Kasumi-1 (cell line): ENCODE measurements at places on chromosomes 11 and 22.

GRCh38 chr11:9315078-9315688, 790 bp upstream of the TMEM41B start:
- DNase-seq, result no peak

DNA sequence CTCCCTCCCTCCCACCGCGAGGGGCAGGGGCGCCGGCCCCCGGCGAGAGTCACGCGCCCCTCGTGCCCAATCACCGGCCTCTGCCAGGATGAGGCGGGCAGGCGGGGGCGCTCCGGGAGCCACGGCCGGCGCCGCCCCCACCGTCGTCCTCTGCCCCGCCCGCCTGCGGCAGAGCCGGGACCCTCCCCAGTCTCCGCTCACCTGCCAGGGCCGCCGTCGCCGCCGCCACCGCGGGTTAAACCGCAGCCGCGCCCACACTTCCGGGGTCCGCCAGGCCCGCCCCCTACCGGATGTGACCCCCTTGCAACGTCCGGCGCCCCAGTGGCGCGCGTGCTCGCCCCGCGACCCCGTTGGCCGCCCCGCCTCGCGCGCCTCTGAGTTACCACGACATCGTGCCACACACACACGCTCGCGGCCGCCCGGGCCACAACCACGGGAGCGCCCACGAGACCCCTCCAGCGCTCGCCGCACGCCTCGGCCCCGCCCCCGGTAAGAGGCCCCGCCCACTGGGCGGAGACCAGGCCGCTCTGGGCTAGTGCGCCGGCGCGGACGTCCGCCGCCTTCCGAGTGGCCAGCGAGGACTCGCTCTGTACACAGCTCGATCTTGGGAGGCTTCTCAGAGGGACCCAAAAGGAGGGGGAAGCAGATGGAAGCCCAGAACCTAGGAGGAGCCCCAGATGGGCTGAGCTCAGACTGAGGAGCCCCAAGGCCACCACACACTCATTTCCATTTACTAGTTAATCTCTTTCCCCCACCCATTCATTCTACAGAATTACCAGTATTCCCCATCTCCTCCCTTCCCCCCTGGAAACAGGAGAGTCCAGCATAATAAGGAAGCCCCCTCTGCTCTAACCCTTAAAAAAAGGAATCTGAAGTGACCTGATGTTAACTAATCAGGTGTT, at the start of gene VPS37C:
Gene VPS37C, minus strand, starts transcription at position 237 of the 902 bp plus-strand sequence. CDS start 22,597 bp downstream, outside the sequence.
- DNase-seq, result peak; percentile 68

DNA sequence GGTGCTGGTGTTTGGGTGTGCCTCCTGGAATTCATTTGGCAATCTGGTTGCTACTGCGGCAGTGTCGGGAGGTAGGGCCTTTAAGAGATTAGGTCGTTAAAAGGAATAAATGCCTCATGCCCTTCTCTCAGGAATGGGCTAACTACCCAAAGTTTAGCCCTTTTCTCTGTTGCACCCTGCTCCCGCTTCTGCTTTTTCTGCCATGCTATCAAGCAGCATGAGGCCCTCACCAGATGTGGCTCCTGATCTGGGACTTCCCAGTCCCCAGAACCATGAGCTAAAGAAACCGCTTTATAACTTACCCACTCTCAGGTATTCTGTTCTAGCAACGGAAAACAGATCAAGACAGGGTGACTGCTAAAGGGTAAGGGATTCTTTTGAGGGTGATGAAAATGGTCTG, 6.3 kb downstream of the EIF3D start:
- no peak for DNase-seq

DNA sequence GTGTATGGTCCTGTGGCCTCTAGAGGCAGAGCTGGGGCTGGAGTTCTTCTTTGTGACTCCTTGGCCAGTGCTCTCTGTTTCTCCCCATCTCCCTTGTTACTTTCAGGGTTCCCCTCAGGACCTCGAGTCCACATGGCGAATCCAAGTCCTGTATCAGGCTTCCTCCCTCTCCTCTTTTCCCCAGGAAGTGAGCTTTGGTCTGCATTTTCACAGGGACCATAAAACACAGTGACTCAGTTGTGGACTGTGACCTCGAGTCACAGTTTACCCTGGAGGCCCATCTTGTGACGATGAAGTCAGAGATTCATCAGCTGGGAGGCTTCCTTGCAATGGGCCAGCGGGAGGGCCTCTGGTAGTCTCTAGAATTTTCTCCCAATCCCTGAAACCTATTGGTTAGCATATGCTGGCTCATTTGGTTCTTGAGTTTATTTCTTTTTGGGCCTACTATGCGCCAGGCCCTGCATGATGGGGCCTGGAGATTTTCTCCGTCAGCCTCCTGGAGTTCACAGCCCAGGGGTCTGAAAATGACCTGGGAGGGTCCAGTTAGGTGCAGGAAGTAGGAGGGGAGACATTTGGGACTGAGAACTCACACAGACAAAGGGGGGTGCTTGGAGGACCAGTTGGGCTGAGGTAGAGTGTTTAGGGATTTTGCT, 100.8 kb downstream of the KIAA1671 start:
- DNase-seq, result no peak

- DNase-seq, result no peak
Observed at GRCh38 chr22:32744176-32744959, 57.1 kb upstream of the TIMP3 start.

GRCh38 chr11:61764606-61765260, 12.3 kb downstream of the MYRF start:
- DNase-seq, result no peak

- DNase-seq, result no peak
Observed at GRCh38 chr11:79374727-79375126, 66.1 kb downstream of the TENM4 start.

DNA sequence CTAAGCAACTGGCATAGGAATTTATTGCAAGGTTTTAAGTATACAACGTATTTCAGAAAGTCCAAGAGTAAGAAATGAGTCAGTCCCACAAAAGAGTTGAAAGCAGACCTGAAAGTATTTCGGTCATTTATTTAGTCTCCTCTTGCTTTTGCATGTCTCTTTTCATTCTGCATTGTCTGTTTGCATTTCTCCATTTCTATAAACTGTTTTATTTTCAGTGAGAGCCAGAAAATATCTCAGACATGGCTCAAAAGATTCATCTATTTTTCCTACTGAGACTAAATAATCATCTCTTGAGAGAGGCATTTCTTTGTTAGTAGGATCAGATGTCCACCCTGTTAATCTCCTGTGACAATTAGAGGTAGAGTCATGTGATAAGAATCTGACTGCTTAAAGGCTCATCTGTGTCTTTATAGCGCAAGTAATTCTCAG, 219.1 kb upstream of the CCDC179 start:
- no peak for DNase-seq

GRCh38 chr22:25629613-25630012, 65.1 kb downstream of the GRK3 start:
- no peak for DNase-seq

GRCh38 chr11:47552056-47552565, 821 bp downstream of the CELF1 start:
- peak; percentile 31 for DNase-seq

DNA sequence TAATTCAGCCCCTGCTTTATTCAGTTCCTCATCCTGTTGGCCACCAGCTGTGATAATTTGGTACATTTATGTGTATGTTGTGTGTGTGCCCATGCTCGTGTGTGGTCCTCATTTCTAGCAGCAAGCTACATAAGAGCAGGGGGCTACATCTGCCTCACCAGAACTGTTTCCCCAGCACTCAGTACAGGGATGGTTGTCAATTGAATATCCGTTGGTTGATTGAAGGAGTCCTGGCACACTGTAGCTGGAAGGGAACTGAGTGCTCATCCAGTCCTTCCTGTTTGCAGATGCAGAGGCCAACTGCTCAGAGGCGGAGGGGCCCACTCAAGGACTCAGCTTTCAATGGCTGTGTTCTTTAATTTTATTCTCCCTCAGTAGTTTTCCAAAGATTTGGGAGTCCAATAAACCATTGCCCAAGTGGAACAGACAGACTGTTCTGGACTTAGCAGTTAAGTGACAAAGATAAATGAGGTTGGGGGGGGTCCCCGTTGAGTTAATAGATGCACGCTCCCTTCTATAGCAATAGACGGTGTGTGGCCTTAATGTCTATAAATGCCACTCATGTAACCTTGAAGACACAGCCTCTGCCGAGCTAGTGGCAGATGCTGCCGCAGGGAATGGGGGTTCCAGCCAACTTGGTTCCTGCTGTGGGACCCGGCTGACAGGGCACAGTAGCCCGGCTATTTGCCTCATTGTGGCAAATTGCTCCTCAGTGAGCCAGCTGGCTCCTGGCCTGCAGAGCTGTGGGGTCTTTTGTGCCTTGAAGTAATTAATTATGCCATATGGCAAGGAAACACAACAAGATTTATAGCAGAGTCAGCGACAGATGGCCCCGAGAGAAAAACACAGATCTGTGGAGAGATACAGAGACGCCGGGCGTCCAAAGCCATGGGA, 71.4 kb upstream of the GRK3 start:
- DNase-seq, result peak; percentile 17

- DNase-seq, result no peak
Observed at GRCh38 chr22:48722661-48723060, 1105.0 kb downstream of the BRD1 start.

GRCh38 chr11:1757861-1758610, 5.7 kb downstream of the CTSD start:
- peak; percentile 100 for DNase-seq

DNA sequence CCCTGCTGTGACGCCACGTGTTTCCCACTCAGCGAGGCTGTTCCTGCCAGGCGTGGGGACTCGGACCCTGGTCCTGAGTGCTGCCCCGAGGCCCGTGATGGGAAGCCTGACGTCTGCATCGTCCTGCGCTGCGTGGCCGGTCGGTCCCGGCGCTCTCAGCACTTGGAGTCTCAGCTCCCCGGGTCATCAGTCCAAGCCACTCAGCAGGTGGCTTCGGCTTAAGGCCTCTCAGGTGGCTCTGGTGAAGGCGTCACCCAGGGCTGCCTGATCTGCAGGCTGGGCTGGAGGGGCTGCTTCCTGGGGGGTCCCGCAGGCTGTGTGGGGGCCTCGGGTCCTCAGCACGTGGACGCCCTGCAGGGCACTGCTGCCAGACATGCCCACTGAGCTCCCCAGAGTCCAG, 35.3 kb downstream of the BRSK2 start:
- DNase-seq, result no peak

DNA sequence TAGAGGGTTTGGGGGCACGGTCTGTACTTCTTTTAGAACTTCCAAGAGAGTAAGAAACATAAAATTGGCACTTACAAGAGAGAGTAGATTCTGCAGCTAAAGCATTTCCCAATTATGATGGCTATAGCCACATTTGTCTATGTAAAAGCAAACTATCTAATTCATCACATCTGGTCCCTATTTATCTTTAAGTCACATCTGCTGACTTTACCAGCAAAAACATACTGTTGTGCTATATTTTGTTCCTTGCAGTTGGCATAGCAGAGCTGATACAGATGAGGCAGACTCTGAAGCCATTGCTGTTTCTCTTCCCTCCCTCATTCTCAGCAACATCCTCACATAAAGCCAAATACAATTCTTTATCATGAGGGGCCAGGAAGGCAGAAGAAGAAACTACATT, 1533.5 kb upstream of the RAG2 start:
- no peak for DNase-seq

- DNase-seq, result no peak
Observed at GRCh38 chr11:121365304-121365703, 72.7 kb downstream of the SC5D start.

GRCh38 chr11:73384872-73385689, 8.9 kb downstream of the RELT start:
- peak; percentile 95 for DNase-seq

- DNase-seq, result no peak
Observed at GRCh38 chr22:39289533-39289932, 29.9 kb downstream of the RPL3 start.

GRCh38 chr11:57116654-57117053, 65.1 kb upstream of the LRRC55 start:
- peak; percentile 63 for DNase-seq
